CD4-positive, alpha-beta T cell treated with Interferon alpha-2 for 1 hour (primary cell): ENCODE measurements at places on chromosomes 5 and 9.

GRCh38 chr5:173809014-173809413 lies 79.1 kb upstream of the CPEB4 start:
- no peak for DNase-seq

DNA sequence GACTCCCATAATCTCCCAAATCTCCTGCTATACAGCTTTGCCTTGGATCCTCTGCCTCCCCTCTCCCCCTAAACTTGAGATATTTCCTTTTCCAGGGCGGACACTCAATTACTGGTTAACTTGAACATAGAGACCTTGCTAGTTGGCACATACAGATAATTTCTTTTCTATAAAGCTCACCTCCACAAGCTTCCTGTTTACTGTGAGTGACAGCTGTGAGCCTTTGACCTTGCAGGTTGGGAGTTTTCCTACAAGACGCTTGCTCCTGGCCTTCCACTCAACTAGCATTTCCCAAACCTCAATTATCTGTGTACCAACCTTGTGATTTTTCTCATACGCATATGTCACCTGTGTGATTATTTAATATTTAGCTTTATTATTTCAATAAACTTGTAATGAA lies 114.5 kb downstream of the GNA14 start:
- DNase-seq, result no peak

DNA sequence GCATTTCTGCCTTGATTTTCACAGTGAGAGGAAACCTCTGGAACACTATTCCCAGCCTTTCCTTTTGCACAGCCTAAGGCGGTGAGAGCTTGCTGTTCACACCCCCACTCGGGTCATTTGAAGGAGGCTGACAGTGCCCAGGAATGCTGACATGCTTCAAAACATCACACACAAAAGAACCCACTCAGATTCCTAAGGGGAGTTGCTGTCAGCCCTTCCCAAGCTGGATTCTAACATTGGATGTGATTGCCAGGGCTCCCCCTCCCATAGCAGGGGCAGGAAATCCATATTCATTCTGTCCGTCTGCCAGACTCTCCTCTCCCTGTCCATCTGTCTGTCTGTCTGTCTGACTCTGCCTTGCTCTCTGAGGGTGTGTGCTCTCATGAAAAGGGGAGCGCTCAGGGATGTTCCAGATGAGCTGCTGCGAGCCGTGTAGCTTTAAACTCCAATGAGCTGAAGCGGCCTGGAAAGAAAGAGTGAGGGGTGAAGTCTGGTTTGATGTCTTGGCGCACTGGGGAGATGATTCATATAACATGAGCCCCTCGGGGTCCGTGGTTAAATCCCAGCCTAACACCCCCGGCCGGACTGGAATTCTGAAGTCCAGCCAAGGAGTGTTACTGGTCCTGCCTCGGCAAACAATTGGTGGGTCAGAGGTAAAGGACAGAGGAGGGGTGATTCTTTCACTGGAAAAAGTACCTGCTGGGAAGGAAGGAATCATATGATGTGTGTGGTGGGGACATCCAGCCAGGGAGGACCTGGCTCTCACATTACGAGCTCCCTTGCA lies 517.0 kb downstream of the CCDC171 start:
- DNase-seq, result no peak

- no peak for DNase-seq
These were observed 348.4 kb downstream of the BRINP1 start for GRCh38 chr9:119020730-119021333.

DNA sequence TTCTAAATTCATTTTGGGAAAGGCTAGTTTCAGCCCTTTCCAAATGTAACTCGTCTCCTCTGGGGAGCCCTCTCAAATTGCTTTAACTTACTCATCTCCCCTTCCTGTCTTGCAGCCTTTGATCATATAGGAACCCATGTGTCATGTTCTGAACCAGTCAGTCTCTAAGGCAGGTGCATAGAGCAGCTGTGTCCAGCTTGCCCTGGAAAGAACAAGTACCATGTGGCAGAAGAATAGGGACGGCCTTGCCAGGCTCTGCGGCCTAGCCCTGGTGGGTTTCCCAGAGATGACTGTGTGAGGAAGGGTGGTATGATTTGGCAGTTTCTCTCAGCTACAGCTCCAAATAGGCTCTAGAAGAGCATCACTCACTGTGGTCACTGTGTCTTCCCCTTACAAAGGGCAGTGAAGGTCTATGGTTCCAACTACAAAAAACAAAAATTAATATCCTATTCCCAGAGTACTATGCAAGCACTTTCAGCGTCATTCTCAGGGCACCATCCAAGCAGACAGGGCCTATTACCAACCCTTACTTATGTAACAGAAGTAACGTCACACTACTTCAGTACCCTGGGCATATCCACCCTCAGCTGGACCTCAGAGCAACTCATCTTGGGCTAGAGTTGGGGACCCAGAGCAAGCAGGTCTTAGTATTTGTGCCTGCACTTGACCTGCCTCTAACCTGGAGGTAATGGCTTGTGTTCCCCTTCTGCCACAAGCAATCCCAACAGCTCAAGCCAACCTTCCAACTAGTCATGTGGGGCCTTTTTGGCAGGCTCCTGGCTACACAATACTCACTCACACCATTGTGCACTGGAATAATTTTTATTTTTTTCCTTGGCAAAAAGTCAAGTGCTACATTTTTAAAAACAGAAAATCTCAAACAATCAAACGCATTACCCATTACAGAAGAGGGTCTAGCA lies 37.2 kb upstream of the UBAP2 start:
- DNase-seq, result no peak

DNA sequence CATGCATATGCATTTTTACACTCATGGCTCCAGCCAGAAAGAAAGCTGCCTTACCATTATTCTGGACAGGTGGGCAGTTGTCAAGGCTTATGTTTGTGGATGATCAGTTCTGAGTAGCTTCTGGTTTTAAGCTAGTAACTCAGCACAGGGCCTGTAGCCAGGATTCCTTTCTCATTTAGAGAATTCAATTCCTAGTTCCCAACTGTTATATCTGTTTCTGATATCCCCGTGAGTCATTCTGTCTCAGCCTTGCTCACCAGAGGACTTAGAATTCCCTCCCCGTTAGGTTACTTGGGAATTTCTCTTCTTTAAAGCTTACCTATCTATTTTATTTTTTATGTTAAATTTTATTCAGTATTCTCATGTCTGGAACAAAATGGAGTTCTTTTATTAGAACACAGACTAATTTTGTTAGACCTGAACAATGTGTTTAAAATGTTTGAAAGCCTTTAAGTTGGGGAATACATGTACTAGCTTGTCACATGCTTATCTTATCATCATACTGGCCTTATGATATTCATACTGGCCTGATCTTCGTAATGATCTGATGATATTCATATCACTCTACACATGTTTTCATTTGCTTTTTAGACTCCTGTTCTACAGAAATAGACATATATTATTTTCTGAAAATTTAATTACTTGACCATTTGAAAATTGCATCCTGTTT lies 47.1 kb downstream of the CAST start:
- no peak for DNase-seq

- DNase-seq, result no peak
These were observed 6.2 kb downstream of the DMRT3 start for GRCh38 chr9:982394-983230.

- peak; percentile 59 for DNase-seq
These were observed 250.2 kb upstream of the PTGER4 start for GRCh38 chr5:40429258-40430100.

GRCh38 chr9:6955251-6955921 lies 197.6 kb downstream of the KDM4C start:
- no peak for DNase-seq

DNA sequence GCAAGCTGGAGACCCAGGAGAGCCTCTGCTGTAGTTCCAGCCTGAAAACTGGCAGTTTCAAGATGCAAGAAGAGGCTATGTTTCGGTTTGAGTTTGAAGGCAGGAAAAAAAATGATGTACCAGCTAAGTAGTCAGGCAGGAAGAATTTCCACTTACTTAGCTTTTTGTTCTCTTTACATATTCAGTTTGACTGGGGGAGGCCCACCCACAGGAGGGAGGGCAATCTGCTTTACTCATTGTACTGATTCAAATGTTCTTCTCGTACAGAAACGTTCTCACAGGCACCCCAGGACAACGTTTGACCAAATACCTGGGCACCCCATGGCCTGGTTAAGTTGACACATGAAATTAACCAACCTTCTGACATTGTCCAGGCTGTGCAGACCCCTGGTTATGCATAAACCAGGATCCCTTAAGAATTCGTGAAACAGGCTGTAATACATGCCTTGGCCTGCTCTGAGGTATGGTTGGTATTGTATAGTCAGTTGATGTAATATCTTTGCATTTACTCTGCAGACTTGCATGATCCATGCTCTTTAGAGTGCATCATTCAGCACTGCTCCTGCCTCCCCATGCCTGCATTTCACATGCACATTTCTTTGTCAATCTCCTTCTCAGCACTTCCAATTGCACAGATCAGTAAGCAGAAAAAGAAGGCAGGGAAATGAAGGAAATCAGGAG lies 687.1 kb downstream of the TAF11L14 start:
- DNase-seq, result no peak

GRCh38 chr5:175573493-175574269 lies 84.2 kb upstream of the HRH2 start:
- no peak for DNase-seq

- DNase-seq, result no peak
These were observed 30.3 kb upstream of the RFK start for GRCh38 chr9:76424491-76424890.

- DNase-seq, result peak; percentile 76
These were observed 13.8 kb downstream of the ST8SIA4 start for GRCh38 chr5:100889165-100889743.

GRCh38 chr9:13228431-13228830 lies 51.1 kb downstream of the MPDZ start:
- no peak for DNase-seq

- DNase-seq, result no peak
These were observed 1.3 kb upstream of the LCN12 start for GRCh38 chr9:136950656-136951276.

DNA sequence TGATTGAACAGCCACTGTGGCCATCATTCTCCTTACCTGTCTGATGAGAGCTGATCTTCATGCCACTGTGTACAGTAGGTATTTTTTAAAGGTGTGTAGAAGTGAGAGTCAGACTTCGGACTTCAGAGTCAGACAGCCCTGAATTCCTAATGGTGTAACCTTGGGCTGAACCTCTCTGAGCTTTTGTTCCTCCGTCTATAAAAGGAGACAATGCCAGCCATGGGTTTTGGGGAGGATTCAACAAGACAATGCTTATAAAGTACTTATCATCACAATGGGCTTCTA lies 18.7 kb downstream of the GSN start:
- DNase-seq, result no peak

DNA sequence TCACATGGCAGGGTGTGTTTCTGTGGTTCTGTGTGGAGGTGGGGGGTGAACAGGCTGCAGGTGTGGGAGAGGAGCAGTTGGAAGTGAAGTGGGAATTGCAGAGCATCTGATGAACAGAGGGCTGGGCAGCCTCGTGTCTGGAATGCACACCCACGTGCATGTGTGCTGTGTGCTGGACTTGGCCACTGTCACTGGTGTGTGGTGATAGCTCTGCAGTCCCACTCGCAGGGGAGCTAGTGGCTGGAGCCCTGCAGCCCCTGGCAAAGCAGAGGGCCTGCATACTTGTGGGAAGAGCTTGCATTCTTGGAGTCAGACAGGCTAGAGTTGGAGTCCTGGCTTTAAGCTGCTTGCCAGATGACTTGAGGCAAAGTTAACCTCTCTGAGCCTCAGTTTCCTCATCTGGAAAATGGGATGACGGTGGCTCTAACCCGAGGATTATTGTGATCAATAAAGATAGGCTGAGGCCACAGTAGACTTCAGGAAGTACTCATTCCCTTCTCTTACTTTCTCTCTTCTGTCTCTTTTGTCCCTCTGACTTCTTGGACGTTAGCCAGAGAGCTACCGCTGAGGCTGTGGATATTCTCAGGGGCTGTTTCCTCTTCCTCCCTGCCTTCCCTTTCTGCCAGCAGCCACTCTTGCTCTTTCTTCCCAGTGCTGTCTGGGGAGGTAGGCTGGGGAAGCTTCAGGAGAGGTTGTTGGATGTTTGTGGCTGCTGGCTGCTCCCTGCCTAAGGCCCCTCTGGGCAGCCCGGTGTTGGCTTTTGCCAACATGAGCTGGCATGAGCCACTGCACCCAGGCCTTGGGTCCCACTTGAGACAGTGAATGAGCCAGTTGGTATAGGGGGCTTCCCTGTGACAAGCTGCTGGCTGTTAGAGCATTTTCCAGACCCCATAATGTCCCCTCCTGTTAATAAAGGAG lies 18.3 kb downstream of the PSAT1 start:
- no peak for DNase-seq

DNA sequence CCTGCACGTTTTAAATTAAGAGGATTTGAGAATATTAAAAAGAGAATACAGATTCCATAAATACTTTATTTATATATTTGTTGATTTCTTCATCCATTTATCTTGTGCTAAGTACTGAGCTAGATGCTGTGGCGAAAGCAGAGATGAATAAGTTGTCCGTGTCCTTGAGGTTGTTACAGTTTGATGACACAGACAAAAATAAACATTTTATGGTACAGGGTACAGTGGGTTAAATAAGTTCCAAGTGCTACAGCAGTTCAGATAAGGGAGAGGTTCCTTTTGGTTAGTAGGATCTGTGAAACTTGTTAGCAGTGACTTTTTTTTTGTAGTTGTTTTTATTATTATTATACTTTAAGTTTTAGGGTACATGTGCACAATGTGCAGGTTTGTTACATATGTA lies 50.2 kb downstream of the MACIR start:
- DNase-seq, result no peak

GRCh38 chr9:110220809-110221208 lies 12.8 kb upstream of the C9orf152 start:
- no peak for DNase-seq

- no peak for DNase-seq
These were observed 69.0 kb upstream of the SNX2 start for GRCh38 chr5:122705851-122706250.

- no peak for DNase-seq
These were observed 154.0 kb downstream of the WDR70 start for GRCh38 chr5:37532976-37533740.

- DNase-seq, result no peak
These were observed 116.8 kb downstream of the TARS1 start for GRCh38 chr5:33557605-33558004.

GRCh38 chr9:129649726-129650679 lies 8.1 kb upstream of the ASB6 start:
- no peak for DNase-seq

GRCh38 chr5:36174119-36174518 lies 22.2 kb downstream of the SKP2 start:
- DNase-seq, result no peak

- DNase-seq, result no peak
These were observed 23.5 kb upstream of the IFNE start for GRCh38 chr9:21505425-21506179.

GRCh38 chr9:108300306-108301287 lies 555.2 kb downstream of the ACTL7B start:
- DNase-seq, result no peak
